Nephron progenitor cell (in vitro differentiated cells): ENCODE measurements at places on chromosomes 12 and 14.

DNA sequence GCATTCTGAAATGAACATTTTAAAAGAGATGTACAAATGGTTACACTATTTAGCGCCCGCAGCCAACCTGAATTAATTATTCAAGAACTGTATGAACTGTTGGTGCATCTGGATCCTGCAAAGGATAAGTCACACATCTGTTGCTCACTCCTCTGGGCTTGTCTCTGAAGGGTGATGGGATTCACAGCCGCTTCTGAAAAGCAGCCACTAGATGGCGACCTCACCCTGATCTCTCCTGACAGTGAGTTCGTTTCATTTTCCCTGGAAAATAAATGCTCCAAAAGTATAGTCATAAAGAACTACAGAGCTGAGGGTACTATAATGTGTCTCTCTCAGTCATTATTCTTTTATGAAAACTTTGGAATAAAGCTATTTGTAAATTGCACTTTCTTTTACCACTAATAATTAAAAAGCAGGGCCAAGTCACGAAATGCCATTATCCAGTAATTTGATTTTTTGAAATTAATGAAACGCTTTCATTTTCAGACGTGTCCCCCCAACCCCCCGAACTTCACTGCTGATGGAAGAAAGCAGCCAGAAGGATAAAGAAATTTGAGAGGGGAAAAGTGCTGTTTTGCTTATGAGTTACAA, 789.6 kb downstream of the NRXN3 start:
- DNase-seq, result peak; percentile 75

DNA sequence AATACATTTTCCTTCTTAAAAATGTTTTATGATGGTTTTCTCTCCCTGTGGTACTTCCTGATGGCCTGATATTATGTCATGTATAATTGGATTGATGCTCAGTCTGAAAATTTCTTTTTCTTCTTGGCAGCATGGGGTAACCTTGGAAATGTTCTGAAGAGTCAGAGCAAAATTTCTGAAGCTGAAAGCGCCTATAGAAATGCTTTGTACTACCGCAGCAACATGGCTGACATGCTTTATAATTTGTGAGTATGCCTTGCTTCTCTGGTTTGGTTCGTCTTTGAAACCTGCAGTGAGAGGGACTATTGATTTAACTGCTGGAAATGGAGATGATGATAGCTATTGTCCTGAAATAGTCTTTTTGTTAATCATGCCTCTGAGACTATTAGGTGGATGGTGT, 243.6 kb downstream of the TMTC2 start:
- no peak for DNase-seq

DNA sequence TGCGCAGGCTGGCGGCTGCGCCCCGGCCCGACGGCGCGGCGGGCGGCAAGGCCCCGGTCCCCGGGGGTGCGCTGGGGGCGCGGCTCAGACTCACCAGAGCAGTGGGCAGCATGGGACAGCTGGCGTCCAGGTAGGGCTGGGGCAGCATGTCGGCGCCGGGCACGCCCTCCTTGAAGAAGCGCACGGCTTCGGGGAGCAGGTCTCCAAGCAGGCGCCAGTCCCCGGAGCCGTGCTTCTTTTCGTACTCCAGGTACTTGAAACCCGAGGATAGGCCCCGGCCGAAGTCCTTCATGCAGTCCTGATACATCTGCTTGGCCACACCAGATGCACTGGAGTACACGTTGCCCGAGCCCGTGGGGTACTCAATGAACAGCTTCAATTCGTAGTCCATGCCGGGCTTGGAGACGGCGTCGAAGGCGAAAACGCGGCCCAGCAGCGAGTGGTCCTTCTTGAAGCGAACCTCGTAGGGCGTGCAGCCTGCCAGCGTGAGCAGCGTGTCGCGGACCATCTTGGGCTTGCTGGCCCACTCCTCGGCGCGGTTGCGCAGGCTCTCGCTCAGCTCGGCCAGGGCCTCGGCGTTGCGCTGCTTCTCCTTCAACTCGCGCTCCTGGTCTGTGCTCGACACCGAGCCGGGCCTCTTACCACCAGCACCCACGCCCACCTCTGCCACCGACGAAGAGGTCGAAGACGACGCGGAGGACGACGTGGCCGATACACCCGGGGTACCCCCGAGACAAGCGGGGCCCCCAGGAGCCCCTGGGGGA, 2.2 kb downstream of the IRF2BPL start:
- DNase-seq, result no peak

DNA sequence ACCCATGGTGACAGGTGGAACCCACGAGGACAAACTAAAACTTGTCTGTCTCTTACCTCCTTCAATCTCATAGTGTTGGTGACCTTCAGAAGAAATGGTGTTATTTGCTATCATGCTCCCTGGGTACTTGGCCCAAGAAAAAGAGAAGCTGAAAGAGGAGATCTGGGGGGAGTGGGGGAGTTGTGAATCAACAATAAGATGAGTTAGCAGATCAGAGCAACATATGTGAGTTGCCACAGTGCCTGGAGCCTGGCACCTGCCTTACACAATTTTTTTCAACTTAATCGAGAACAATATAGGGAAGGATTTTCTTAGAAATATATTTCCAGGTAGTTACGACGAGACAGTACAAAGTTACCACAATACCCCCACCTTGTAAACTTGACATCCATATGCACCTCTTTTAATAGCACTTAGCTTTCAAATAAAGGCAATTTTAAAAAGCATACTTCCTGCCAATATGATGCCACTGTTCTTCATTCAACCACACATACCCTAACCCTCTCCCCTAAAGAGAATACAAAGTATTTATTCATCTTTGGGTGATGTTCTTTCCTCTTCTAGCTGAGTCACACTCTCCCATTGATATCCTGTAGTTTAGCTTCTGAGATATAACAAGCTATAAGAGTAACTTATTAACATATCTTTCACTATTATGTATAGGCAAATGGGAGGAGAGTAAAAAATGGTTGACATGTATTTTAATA, 424.1 kb upstream of the OR4E1 start:
- DNase-seq, result no peak

DNA sequence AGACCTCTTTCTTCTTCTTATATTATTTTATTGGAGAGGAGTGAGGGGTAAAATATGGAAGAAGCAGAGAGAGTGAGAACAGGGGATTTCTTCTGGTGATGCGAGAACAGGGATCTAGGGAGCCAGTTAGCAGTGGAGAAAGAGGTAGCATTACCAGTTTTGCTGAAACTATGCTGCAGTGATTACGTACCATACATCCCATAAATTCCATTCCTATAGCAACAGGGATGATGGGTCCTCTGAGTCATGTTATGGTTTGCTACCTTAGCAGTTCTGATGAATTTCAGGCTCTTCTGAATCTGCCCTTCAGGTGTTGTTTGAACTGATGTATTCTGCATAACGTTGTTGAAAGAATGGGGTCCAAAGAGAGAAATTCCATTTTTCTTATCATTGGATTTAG, 625.4 kb upstream of the LRFN5 start:
- no peak for DNase-seq

- DNase-seq, result no peak
Observed at GRCh38 chr12:120257041-120257821, 8.3 kb downstream of the PXN start.

DNA sequence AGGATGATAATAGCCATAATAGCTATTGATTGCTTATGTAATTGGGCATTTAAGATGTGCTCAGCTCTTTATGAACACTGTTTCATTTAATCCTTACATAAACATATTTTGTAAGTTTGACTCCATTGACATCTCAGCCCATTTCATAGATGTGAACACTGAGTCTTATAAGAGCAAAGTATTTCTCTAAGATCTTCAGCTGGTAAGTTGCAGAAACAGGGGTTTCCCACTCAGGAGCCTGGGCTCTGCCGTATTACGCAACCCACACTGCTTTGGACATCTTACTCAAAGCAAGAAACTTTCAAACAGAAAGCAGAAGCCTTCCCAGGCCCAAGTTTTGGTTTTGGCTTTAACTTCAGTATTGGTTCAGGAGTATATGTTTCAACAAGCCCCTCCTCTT, 705.1 kb downstream of the MED13L start:
- DNase-seq, result no peak

DNA sequence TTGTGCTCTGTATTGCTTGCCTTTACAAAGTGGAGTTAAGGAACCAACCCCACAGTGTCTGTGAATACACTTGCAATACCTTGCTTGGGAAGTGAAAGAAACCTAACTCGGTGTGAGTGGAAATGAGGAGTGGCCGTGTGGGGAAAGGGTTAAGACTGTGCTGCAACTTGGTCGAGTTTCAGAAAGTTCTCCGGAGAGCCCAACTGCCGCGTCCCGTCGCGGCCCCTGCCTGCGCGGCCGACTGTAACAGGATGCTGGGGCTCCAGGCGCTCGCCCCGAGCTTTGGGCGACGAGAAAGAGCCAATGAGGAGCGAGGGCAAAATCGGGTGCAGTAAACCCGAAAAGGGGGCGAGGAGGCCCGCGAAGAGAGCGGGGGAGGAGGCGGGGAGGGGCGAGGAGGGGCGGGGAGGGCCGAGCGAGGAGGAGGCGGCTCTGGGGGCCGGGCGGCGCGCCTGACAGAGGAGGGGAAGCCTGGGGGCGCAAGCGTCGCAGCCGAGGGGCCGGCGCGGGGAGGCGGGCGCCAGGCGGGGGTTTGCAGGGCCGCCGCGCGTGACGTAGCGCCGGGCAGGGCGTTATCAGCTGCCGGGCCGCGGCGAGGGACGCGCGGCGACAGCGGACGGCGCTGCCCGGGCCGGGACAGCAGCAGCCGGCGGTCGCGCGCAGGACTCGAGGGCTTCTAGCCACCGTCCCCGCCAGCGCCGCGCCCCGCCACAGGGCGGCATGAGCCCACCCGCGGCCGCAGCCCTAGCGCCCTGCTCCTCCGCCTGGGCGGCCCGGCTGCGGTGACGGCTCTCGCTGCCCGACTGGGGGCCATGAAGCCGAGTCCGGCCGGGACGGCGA, at the start of gene DACT1:
TSS of gene DACT1 (plus strand) at position 572 of the 840 bp plus-strand sequence. CDS start at position 813, 241 bp downstream.
- peak; percentile 86 for DNase-seq

DNA sequence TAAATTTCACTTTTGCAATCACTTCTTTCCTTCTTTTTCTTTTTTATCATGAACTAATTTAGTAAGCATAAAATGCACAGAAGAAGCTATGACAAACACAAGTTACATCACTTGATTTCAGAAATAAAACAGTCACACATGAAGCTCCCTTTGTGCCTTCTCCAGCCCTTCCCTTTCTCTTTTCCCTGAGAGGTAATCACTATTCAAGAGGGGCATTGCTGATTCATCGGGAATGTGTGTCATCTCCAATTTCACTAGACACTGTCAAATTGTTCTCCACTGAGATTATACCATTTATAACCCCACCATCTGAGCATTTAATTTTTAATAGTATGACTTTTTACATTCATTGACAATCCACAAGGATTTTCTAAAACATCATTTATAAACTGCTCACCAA, 91.6 kb upstream of the PTPRQ start:
- no peak for DNase-seq
